ENCODE measurements at places on chromosomes 1 and 21.

GRCh38 chr1:27569506-27570291, 34.2 kb downstream of the AHDC1 start:
- no peak for DNase-seq

DNA sequence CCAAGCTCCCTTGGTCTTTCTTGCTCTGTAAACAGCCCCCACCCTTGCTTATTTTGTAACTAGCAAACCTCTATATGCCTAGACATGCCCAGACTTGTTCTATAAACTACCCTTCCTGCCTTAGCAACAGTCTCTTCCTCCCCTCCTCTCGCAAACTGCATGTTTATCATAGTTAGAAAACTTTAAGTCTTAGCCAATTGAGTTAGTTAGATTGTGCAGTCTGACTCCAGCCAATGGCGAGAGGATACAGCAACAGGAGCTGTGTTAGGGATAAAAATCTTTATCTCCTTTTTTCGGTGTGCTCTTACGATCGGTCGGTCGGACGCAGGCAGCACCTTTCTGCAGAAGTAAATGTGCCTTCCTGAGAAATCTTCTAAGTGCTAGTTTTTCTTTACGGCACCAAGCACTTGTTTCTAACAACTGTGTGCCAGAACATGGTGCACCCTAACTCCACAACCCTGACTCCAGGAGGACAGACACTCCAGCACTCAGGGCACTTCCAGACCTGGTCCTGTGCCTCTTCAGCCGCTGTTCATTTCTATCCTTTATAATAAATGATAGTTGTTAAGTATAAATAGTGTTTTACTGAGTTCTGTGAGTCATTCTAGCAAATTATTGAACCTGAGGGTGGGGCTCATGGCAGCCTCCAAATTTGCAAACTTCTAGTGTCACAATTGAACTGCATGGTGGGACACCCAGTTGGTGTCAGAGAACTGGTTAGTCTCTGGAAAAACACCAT, 25.7 kb upstream of the GNG4 start:
- no peak for DNase-seq

GRCh38 chr21:14121719-14122118, 89.0 kb downstream of the LIPI start:
- DNase-seq: no peak

- no peak for DNase-seq
Measured at GRCh38 chr1:40966417-40966816, 13.1 kb upstream of the CTPS1 start.

DNA sequence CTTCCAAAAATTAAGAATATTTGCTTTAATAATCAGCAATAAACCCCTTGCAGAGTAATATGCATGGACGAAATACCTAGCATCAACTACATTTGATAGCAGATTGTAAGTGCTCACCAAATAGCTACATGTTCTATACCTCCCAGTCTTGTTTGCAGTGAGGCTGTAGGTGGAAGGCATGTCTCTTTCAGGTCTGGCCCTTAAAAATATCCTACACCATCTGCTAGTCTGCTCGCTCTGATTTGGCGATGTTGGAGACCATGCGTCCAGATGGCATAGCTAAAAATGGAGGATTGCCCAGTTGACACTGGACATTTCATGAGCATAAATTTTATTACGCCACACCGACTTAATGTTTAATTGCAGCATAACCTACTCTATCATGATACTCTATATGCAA, 47.1 kb downstream of the SSX2IP start:
- DNase-seq: no peak

- DNase-seq: no peak
Measured at GRCh38 chr21:15964236-15964855, 234.6 kb downstream of the USP25 start.

DNA sequence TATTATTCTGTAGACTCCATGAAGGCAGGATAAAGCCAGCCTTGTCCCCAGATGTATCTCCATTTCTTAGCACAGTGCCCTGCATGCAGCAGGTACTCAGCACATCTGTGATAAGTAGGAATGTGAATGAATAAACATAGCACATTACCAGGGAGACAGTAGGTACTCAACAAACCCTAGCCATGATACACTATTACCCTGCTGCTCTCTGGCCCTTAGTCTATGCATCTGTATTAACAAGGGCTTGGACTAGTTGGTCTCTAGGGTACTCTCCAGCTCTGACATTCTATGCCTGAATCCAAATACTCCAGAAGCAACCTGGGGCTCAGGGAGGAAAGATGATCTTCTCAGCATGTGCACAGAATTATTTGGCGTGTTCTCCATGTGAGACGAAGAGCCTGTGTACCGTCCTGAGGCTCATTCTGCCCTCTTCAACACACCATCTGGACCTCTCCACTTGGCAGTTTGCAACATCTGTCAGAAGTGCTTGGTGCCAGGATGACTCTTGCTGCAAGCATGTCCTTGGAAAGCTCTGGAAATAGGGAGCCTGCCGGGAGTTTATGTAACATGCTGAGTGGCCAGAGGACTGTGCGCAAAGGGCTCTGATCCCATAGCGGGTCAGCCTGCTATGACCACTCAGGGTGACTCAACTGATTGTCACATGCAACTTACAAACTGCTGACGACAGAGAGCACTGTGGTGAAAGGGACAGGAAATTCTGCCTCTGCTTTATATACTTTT, 228.2 kb upstream of the USP24 start:
- no peak for DNase-seq

DNA sequence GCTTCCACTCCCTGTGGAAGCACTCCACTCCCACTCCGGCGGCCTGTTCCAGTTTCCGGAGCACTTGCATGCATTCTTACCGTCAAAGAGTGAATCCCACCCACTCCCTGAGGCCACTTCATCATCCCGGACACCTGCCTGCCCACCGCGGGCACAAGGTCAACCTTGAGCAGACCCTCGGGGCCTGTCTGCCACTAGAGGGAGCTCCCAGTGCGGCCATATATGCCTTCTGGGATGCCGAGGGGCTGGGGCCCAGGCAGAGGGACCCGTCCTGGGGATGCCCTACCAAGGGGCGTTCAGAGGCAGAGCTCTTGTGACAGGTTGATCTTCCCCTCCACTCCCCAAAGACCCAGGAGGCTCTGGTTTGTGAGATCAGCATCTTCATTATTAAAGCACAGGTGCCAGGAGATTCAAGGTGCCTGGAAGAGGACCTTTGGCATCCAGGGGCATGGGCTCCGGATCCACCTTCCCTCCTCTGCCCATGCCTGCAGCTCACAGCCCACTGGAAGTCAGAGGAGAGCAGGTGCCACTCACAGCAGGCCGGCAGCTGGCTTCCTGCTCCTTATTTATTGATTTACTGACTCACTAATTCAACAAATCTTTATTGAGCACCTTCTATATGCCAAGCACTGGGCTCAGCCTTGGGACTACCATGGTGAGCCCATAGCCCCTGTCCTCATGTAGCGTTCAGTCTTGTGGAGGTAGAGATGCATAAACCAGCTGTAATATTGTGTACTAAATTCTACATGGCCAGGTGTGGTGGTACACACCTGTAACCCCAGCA, 47.3 kb downstream of the UBIAD1 start:
- no peak for DNase-seq

- no peak for DNase-seq
Measured at GRCh38 chr1:205925736-205926135, 17.5 kb downstream of the SLC26A9 start.

- DNase-seq: no peak
Measured at GRCh38 chr1:113451710-113452109, 61.4 kb downstream of the MAGI3 start.

DNA sequence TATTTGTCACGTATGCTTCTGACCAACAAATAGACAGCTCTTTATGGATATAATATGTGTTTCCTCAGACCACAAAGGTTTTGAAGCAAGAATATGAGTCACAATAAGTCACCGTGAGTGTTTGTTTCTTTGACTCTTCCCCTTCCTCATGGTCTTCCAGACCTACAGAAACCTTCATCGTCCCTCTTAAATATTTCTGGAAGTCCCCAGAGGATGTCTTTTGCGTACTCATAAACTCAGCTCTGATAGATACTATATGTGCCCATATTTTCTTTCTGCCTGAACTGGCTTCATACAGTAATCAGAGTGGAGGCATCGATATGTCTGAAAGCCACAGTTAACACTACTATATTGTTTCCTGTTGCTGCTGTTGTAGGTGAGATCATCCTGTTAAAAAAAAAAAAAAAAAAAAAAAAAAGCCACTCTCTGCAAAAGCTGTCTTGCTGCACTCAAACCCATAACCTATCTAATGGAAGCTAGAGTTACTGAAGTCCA, 38.4 kb downstream of the ADAMTS1 start:
- DNase-seq: no peak

DNA sequence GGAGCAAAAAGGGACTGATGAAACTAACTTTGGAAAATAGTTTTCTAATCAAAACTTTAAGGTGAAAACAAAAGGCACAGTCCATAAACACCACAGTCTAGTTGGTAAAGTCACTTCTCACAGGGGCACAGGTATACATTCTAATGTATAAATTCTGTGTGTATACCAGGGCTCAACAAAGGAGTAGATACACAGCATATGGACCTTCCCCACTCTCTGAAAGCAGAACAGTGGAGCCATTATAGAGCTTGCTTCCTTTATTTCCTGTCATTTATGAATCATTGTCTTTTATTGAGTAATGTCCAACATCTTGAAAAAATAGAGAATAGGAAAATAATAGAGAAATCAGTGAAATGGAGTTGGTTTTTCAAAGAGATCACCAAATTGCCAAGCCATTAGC, 746.5 kb upstream of the CHRM3 start:
- no peak for DNase-seq

DNA sequence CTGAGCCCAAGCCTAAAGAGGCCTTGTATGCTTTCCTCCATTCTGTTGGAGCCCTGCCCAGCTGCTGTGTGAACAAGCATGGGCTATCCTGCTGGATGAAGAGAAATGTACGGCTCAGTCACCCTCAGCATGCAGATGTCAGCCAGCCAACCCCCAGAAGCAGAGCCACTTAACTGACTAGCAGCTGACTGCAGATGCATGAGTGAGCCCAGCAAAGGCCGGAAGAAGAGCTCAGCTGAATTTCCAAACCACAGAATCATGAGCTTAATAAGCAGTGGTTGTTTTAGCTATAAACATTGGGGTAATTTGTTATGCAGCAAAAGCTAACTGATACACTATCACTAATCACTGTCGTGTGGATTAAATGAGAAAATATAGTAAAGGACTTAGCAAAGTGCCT, 39.0 kb downstream of the FOXO6 start:
- no peak for DNase-seq

- DNase-seq: no peak
Measured at GRCh38 chr1:57248830-57249229, 175.0 kb downstream of the DAB1 start.

DNA sequence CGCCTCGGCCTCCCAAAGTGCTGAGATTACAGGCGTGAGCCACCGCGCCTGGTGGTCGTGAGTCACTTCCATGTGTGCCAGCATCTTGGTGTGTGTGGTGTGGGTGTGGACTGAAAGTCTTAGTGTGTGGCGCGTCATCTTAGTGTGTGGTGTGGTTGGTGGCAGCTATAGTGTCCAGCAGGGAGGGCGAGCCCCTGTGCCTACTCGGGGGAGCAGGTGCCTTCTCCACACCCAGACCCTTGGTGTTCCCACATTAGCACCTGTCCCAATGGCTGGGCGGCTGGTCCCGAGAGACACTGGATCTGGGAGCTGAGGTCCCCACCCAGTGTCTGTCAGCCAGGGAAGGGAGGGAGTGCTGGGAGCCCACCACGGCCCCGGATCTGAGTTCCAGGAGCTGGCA, 2.8 kb downstream of the SCNN1D start:
- DNase-seq: no peak

DNA sequence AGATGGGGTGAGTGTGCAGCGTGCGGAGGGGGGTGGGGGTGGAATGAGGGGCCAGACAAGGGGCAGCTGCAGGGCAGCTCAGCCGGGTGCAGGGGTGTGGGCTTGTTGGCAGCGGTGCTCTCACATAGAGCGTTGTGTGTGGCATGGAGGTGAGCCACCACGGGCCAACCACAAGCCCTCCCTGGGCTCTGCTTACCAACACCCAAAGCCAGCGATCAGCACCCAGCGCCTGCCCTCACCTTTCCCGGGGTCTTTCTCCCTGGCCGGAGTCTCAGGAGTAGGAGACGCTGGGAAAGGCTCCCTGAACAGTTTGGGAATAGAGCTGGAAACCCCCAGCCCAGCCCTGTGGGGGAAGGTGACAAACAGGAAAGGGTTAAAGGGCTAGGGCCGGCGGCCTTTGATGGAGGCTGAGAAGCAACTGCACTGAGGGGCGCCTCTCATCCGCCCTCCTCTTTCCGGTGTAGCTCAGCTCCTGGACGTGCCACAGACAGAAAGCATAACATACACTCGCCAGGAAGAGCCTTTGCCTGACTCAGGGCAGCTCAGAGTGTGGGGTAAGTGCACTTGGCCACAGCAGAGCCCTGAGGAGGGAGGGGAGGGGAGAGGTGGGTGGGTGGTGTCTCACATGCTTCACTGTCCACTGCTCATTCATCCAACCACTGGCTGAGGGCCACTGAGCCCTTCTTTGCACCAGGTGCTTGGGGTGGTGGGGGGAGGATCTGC, 577 bp downstream of the IKBKE start:
- DNase-seq: no peak

DNA sequence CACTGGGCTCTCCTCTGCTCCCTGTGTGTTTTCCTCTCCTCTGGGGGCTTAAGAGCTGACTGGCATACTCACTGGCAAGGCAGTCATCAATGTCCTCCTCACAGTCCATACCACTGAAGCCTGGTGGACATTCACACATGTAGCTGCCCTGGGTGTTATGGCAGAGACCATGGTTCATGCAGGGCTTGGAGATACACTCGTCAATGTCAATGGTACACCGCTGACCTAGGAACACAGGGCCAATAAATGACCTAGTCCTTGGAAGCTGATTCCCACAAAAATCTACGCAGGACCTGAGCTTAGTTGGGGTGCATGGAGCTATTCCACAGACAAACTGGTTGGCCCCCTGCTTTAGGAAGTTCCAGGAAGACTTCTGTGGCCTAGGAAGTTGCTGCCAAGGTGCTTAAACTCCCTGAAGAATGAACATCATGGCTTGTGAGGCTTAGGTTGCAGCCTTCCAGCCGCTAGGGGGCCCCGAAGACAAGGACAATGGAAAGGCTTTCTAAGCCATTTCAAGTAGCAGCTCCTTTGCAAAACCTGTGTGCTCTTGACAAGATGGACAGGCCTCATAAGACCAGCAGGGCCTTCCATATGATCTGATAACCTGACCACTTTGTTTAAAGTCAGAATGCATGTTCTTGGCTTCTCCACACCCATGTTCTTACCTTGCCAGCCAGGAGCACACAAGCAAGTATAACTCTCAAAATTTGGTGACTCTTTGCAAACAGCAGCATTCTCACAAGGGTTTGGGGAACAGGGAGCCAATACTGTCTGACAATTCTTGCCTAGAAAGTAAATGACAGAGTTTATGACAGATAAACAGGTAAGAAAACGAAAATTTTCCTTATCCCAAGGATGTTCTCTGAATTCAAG, 52.3 kb upstream of the ADAM30 start:
- DNase-seq: peak; percentile 70

GRCh38 chr1:237228421-237228820, 186.4 kb downstream of the RYR2 start:
- no peak for DNase-seq

DNA sequence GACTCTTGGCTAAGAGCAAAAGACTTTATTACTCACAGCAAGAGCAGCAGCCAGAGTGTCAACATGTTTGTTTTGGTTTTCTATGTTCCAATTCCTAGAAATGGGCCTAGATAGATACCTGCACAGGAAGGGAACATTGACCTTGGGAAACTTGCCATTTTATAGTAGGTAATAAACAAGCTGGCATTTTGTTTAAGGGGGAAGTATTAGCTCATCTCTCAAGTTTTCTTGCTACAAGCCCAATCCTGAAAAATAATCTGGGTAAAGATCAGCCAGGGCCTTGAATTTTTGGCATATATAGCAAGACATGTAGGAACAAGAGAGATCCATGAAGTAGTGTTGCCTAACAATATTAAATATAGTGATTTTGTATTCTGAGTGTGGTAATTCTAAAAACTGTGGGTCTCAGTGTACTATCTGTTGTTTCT, 51.4 kb upstream of the RGL1 start:
- no peak for DNase-seq

Data from substantia nigra (tissue), 51 donors.